Fibroblast of villous mesenchyme (primary cell): ENCODE measurements at places on chromosomes 16 and 17. TPM values are rescaled to one million over a fixed set of nuclear protein-coding genes. Genes with fewer than 3 reads are reported as not detected.

The PLD6 gene
- 4.8 and 5.6 TPM in 2 replicates for total RNA-seq

The TELO2 gene
- total RNA-seq = 21.6 and 22.2 TPM in 2 replicates

The MON1B gene
- total RNA-seq = 10.4 and 11.0 TPM in 2 replicates

The HES7 gene
- total RNA-seq = not detected in 2 replicates

The KRTAP2-2 gene
- total RNA-seq = not detected in 2 replicates

The CETP gene
- total RNA-seq = not detected in 2 replicates

The CDH11 gene
- 265 and 290 TPM in 2 replicates for total RNA-seq

The KRT33B gene
- under 0.01 and 0.32 TPM in 2 replicates for total RNA-seq

The G6PC1 gene
- total RNA-seq = not detected in 2 replicates

The C1QTNF8 gene
- not detected in 2 replicates for total RNA-seq

The NPIPA5 gene
- 0.64 and 0.86 TPM in 2 replicates for total RNA-seq

The TMED6 gene
- total RNA-seq = 0.64 TPM in 1 of 2 replicates, not detected in the other

The KRTAP3-1 gene
- not detected in 2 replicates for total RNA-seq

The AATF gene
- 22.5 and 24.2 TPM in 2 replicates for total RNA-seq

The CD7 gene
- total RNA-seq = not detected in 2 replicates

The CPHXL2 gene
- total RNA-seq = not detected in 2 replicates

The PYDC1 gene
- not detected in 2 replicates for total RNA-seq

The TBC1D3H gene
- not detected in 2 replicates for total RNA-seq

The RNF135 gene
- total RNA-seq = 8.4 and 8.6 TPM in 2 replicates

The HS3ST3B1 gene
- total RNA-seq = 7.4 and 10.4 TPM in 2 replicates

The LPO gene
- not detected in 2 replicates for total RNA-seq

The MYCBPAP gene
- total RNA-seq = 0.64 and 0.86 TPM in 2 replicates

The CLEC3A gene
- not detected in 2 replicates for total RNA-seq

The CXCL16 gene
- 0.64 and 0.86 TPM in 2 replicates for total RNA-seq

The SPATA2L gene
- total RNA-seq = 9.5 and 12.6 TPM in 2 replicates

The CYGB gene
- 11.7 and 14.2 TPM in 2 replicates for total RNA-seq

The GNG13 gene
- total RNA-seq = not detected in 2 replicates

The LRRC46 gene
- total RNA-seq = under 0.01 and 0.32 TPM in 2 replicates

The OR4D1 gene
- total RNA-seq = under 0.01 TPM in 1 of 2 replicates, not detected in the other

The ESRP2 gene
- under 0.01 and 0.86 TPM in 2 replicates for total RNA-seq

The CPNE7 gene
- total RNA-seq = 9.5 and 10.0 TPM in 2 replicates

The TBC1D3I gene
- 0.97 TPM in 1 of 2 replicates, not detected in the other for total RNA-seq

The KRT15 gene
- total RNA-seq = 0.43 and 1.3 TPM in 2 replicates

The KRT23 gene
- total RNA-seq = under 0.01 and 1.7 TPM in 2 replicates

The IL17C gene
- total RNA-seq = not detected in 2 replicates

The RSKR gene
- total RNA-seq = 4.8 and 5.6 TPM in 2 replicates

The ACSM5 gene
- total RNA-seq = under 0.01 TPM in 1 of 2 replicates, not detected in the other

The NT5M gene
- total RNA-seq = 1.3 TPM in 2 replicates

The KRT20 gene
- total RNA-seq = not detected in 2 replicates

The NKD1 gene
- under 0.01 TPM in 1 of 2 replicates, not detected in the other for total RNA-seq

The C16orf89 gene
- not detected in 2 replicates for total RNA-seq
